ENCODE measurements at places on chromosomes 5 and 9.
A peak's percentile ranks its signal among the peaks of the same experiment; 100 is the strongest.

DNA sequence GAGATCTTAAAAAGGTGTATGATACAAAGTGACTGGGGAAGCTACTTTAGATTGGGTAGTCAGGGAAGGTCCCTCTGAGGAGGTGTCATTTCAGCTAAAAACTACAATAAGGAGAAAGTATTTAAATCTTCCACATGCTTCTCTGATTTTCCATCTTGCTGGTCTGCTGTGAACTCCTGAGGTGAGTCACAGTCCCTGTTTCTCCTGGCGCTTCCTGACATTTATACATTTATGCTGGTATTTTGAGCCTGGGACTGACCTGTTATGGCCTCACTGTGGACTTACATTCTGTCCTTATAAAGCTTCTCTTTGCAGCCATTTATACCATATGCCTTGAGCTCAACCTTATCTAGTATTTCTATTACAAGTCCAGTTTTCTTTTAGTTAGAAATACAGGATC lies 95.1 kb downstream of the MED27 start:
- no peak for DNase-seq

DNA sequence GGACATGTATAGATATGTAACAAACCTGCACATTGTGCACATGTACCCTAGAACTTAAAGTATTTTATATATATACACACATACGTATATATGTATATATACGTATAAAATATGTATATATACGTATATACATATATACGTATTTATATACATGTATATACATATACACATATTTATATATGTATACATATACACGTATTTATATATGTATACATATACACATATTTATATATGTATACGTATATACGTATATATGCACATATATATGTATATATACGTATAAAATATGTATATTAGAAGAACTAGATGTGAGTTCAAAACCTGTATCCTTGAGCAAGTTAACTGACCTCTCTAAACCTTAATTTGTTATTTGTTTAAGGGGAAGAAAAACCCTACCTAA lies 61.4 kb downstream of the FNIP1 start:
- no peak for DNase-seq

- no peak for DNase-seq
Measured at GRCh38 chr5:180007582-180007981, 64.0 kb downstream of the RNF130 start.

GRCh38 chr5:123350742-123351141 lies 72.5 kb downstream of the CEP120 start:
- no peak for DNase-seq

DNA sequence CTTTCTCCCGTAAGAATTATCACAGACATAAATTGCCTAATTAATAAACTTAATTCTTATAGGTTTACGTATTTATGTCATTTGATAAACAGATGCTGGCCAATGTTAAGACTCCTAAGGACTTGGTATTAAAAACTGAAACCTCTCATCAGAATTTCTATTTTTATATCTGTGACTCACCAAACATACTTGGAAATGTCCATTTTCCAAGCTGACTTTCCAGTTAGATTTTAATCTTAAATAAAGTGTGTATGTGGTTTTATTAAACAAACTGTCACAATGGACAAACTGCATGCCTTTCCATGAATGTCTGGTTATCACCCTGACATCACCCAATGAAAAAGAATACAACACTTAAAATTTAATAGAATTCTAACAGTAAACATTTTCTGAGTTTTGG lies 12.6 kb upstream of the COL23A1 start:
- no peak for DNase-seq

DNA sequence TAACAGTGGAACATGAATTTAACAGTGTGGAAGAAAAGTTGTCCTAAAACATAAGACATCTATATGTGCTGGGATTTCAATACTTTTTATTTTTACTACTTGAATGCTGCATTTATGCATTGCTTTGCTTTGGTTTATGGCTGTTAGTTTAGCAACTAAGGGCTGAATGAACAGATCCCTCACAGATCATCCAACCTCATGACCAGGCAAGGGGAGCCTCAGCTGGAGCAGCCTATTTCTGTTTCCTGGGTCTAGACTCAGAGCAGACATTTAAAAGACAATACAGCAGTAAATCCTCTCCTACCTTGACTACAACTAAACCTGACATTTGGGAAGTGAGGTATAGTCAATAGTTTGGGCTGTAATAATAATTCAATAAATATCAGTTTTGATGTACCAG lies 163.3 kb downstream of the AUH start:
- no peak for DNase-seq

GRCh38 chr9:117704024-117704575 lies at the start of gene TLR4:
Gene TLR4 (plus strand): TSS chr9:117704403. CDS start chr9:117704473, 70 bp downstream.
- DNase-seq = no peak

DNA sequence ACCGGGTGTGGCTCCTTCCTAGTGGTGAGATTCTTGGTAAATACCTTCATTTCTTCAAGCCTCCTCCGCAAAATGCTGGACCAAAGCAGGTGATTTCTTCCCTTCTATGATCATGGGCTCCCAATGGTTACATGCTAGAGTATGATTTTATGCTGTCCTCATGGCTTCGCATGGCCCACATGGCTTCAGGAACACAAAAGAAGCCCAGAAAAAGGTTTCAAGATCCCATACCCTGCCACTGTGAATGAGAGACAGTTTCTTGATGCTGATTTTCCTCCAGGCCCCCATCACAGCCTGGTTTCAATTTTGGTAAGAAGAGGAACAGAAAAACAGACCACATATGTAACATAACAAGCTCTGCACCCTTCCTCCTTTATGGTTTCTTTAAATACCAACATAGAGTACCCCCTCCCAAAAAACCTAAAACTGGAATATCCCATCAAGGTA lies 2.4 kb upstream of the RXFP3 start:
- DNase-seq = no peak

DNA sequence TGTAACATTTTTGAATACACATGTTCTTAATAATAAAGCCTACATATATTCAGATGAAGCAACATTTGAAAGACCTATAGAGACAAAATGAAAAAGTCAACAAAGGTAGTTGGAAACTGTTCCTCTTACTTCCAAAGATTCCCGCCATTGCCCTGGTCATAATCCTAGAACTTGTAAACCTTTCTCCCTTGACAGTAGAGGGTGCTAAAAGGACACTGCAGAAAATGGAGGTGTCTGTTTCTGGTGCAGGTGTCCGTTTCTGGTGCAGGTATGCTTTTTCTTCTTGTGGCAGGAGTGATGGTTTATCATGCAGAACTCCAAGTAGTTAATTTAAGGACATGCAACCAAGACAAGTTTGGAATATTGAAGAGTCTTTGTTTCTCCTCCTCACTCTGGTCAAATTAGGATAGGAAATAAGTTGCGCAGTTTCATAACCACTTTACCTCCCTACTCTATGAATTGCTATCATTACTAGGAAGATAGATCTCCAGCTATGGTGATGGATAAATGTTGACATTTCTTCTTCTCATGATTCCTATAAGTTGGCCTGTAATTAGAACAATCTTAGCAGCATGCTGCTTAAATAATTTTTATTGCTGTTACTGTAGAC lies 56.0 kb upstream of the FAM174A start:
- no peak for DNase-seq

DNA sequence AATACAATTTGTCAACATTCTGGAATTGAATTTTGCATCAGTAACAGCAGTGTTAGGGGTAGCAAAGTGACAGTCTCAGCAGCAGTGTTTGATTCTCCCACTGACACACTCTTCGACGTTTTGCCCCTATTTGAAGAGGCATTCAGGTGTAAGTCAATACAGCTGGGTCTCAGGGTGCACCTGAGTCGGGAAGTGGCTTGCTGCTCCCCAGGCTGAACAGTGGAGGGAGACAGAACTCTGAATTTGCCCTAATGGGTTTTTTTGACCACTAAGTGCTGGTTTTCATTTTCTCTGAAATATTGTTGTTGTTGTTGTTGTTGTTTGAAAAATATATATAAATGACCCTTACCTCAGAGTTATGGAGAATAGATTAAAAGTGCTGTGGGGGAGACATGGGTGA lies 223.2 kb downstream of the TLR4 start:
- DNase-seq = no peak

DNA sequence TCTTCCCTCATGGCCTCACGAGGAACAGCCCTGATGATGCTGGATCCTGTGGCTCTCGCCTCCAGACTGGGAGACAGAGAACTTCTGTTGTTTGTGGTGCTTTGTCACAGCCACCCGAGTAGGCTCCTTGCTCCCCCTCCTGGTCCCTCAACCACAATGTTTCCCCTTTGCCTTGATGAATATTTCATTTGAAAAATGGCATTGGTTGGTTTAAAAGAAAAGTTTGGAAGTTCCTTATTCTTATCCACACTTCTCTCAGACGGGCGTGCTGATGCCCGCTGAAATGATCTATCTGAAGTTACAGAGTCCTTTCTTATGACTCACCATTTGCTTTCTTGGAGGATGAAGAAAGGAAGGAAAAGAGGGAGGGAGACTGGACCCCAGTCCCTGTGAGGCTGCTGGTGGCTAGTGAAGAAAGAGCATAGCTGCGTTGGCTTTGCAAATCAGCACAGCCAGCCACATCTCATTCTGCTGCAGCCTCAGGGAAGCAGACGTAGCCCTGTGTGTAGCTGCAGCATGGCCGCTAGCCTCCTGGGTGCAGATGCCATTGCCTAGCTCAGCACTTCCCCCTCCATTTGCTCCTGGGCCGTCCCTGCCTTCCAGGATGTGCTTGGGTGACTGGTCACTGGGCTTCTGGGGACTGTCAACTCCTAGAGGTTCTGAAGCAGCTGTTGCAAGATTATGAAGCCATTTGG lies 185.9 kb downstream of the ERCC6L2 start:
- DNase-seq = peak; percentile 73

GRCh38 chr5:143084407-143084806 lies 314.2 kb downstream of the ARHGAP26 start:
- no peak for DNase-seq

GRCh38 chr5:52769061-52769460 lies 18.7 kb upstream of the ITGA1 start:
- DNase-seq = no peak

GRCh38 chr5:124889486-124889825 lies 143.0 kb upstream of the ZNF608 start:
- DNase-seq = no peak

- DNase-seq = no peak
Measured at GRCh38 chr5:111528056-111528455, 15.7 kb upstream of the STARD4 start.

DNA sequence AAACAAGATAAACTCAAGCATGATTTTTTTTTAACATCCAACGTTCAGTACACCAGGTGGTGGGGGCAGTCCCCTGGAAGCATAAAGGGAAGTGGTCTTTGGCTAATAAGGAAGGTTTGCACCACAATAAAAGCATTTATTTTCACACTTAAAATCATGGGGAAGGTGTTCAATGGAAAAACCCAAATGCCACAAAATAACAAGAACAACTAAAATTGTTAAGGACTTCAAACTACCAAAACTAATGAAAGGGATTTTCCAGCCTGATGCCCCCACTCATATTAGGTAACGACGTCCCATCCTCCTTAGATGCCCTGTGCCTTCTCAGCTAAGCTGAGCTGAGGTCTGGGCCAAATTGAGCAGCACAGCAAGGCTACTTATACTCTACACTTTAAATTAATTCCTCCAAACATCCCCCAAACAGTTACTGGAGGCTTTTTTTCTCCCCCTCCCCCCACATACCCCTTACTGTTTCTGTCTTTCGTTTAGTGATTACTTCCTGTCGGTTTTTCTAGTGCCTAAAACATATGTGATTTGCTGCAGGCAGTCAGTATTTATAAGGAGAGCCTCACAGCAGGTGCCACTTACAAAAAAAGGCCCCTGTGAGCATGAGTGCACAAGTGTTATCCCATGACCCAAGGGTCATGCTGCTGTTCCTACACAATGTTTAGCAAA lies 259.7 kb upstream of the ZNF608 start:
- no peak for DNase-seq

- no peak for DNase-seq
Measured at GRCh38 chr5:169610606-169611005, 26.5 kb upstream of the DOCK2 start.

DNA sequence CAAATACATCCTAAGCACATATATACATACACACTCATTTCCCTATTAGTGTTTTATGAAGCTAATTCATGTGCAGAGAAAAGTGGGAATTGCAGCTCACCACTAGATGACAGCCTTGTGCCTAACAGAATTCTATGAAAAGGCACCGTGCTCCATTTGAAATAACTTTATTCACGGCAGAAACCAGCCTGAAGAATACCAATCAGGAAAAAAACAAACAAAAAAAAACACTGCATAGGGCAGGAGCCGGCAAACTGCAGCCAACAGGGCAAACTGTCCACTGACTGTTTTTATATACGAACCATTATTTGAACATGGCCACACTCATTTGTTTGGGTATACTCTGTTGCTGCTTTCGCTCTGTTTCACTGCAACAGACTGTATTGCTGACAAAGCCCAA lies 33.6 kb downstream of the ERMP1 start:
- no peak for DNase-seq

- peak; percentile 60 for DNase-seq
Measured at GRCh38 chr5:138610918-138611677, 35.9 kb upstream of the HSPA9 start.

DNA sequence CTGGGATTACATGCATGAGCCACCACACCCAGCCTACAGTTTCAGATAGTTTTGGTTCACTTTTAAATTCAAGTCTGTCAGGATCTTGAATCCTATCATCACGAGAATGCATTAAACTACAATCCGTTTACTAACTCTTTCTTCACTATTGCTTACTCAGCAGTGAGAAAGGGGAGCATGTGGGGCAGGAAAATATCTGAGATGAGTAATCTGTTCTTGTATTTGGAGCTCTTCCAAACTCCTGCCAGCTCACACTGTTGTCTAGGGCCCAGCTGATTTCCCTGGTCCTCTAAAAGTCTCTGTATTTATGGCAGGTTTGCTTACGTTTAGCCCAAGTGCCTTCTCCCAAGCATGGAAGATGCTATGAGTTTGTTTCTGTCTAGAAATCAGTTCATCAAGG lies 152.2 kb downstream of the FGF18 start:
- DNase-seq = no peak

DNA sequence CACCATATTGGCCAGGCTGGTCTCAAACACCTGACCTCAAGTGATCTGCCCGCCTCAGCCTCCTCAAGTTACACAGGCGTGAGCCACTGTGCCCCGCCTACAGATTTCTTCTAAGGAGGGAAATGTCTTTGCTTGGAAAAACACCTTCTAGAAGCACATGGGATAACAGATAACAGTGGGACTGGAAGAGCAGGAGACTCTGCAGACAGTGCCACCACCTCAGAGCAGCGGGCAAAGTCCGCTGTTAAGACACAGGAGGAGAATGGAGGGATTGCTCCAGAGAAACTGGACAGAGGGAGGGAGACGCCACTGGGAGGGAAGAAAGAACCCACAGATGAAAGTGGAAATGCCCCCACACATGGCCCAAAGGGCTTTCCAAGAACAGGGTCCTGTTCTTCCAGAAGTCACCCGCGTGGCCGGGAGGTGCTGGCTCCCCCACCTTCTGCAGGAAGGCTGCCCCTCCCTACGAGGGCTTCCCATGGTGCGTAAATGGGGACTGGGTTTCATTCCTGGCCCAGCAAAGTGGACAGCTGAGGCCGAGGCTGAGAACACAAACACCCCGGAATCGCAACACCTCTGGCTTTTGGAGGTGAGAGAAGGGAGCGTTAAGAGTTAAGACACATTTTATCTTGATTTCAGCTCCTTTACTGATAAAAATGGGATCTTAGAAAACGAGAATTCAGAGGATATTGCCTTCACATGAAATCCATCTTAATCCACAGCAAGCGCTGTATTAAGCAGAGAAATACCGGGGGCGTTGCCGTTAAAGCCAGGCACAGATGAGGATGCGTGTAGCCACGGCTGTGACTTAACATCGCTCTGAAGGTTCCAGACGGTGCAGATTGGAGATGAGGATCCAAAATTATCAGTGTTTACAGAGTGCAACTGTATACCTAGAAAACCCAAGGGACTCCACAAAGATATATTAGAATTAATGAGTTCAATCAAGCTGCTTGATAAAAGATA lies 11.2 kb downstream of the ADAMTS2 start:
- DNase-seq = no peak
